A549 treated with Hydrocortisone at 1 μM for 4 hours (cell line): ENCODE measurements at places on chromosomes 1 and 21. TPM values are rescaled to one million over a fixed set of nuclear protein-coding genes. Genes with fewer than 3 reads are reported as not detected.

Gene CR1L
- total RNA-seq: not detected in 5 replicates

Gene TEKT2
- total RNA-seq: 0.07 TPM in 1 of 5 replicates, not detected in the others

Gene SGIP1
- total RNA-seq: not detected in 5 replicates

Gene CNR2
- 0.01 TPM in 1 of 5 replicates, not detected in the others for total RNA-seq

Gene IL24
- 0.25 to 0.61 TPM (median 0.54 TPM) in 5 replicates for total RNA-seq

Gene SF3B4
- 124 to 137 TPM (median 126 TPM) in 5 replicates for total RNA-seq
